ENCODE measurements at places on chromosomes 1 and 21. TPM values are rescaled to one million over a fixed set of nuclear protein-coding genes. Genes with fewer than 3 reads are reported as not detected.

GRCh38 chr1:98797506-98797905 is 136.0 kb downstream of the SNX7 start:
- H3K36me3 ChIP-seq = no peaks in the 10 kb centered on the region
- no peak overlapping the region for H3K27ac ChIP-seq
- no peaks in the 10 kb centered on the region for H3K27me3 ChIP-seq
- no peak for DNase-seq

GRCh38 chr21:41216486-41216885 is 48.5 kb downstream of the BACE2 start:
- no peak overlapping the region for H3K27ac ChIP-seq
- peaks cover 4% of the 10 kb centered on the region for H3K4me1 ChIP-seq

GRCh38 chr21:31173881-31174555 is 135.7 kb upstream of the KRTAP19-8 start:
- no peaks in the 10 kb centered on the region for H3K36me3 ChIP-seq
- H3K27me3 ChIP-seq = no peaks in the 10 kb centered on the region
- no peak overlapping the region for H3K4me3 ChIP-seq
- no peak overlapping the region for H3K27ac ChIP-seq

Gene RHBDL2
- total RNA-seq = not detected

GRCh38 chr1:201990427-201990826 is 8.0 kb downstream of the RNPEP start:
- no peak overlapping the region for H3K27ac ChIP-seq
- no peaks in the 10 kb centered on the region for H3K27me3 ChIP-seq
- no peak for DNase-seq

Gene PTCH2
- total RNA-seq = 0.89 TPM

- H3K4me3 ChIP-seq = no peak overlapping the region
- H3K4me1 ChIP-seq = no peaks in the 10 kb centered on the region
- H3K27me3 ChIP-seq = no peaks in the 10 kb centered on the region
- H3K27ac ChIP-seq = no peak overlapping the region
- DNase-seq = peak; percentile 65
- no peaks in the 10 kb centered on the region for H3K36me3 ChIP-seq
Observed at GRCh38 chr1:61757950-61758349, 15.7 kb downstream of the PATJ start.

Gene OR14K1
- total RNA-seq = not detected

DNA sequence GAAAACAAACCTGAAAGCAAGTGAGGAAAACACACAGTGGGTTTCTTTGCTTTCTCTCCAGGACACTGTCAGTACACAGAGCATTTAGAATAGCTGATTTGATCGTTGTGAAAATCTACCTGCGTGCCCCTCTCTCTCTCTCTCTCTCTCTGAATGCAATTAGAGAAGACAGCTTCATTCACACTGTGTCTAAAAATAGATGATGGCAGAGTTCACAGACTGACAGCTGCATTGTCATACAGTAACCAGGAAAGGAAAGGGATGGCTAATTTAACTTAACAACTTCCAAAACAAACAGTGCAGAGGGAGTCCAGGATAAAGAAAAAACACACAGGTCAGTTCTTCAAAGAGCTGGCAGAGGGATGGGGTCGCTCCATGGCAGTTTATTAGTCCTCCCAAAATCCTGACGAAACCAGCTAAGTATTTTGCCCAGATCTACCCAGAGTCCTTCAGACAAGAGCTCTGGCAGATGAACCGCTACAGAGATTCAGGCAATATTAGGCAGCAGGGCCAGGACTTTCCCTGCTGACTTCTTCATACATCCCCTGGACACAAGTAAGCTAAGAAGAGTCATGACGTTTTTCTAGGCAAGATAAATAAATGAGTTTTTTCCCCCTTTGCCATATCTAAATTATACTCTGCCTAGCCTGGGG is 58.9 kb downstream of the WLS start:
- H3K27me3 ChIP-seq = no peaks in the 10 kb centered on the region
- DNase-seq = peak; percentile 78
- H3K4me3 ChIP-seq = peak overlapping the region; percentile 46
- H3K27ac ChIP-seq = peak overlapping the region; percentile 93
- H3K4me1 ChIP-seq = peaks cover 62% of the 10 kb centered on the region

GRCh38 chr1:166017395-166017794 is 149.4 kb downstream of the FAM78B start:
- H3K27me3 ChIP-seq = no peaks in the 10 kb centered on the region
- H3K4me1 ChIP-seq = no peaks in the 10 kb centered on the region
- no peak overlapping the region for H3K4me3 ChIP-seq
- no peak for DNase-seq
- no peaks in the 10 kb centered on the region for H3K36me3 ChIP-seq
- no peak overlapping the region for H3K27ac ChIP-seq

Gene YTHDF2
- 91.3 TPM for total RNA-seq

DNA sequence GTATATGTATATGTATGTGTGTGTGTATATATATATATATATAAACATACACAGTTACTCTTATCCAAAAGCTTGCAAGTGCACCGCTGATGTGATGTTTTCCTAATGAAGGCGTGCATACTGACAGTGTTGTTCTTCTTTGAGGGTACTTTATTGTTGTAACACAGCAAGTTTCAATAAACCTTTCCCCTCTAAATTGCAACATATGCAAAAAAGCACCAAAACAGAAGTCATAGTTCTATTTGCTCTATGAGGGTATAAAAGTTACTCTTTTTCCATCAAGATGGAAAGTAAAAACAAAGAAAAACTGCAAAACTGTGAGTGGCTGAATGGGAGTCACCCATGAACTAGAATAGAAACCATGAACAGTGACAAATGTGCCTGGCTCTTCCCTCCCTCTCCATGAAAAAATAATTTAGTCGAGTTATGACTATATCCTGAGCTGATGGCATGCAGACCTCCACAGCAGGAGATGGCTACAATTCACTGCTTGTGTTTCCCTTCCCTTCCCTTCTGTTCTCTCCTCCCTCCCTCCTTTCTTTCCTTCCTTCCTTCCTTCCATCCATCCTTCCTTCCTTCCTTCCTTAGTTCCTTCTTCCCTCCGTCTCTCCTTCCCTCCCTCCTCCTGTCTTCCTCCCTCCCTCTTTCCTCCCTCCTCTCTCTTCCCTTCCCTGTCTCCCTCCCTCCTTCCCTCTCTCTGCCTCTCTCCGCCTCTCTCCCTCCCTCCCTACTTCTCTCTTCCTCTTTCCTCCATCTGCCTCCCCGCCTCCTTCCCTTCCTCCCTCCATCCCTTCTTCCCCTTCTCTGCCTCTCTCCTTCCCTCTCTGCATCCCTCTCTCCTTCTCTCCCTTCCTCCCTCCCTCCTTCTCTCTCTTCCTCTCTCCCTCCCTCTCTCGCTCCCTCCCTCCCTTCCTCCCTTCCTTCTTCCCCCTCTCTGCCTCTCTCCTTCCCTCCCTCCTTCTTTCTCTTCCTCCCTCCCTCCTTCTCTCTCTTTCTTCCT is 220.7 kb upstream of the POU3F1 start:
- H3K4me1 ChIP-seq = no peaks in the 10 kb centered on the region
- DNase-seq = no peak
- no peak overlapping the region for H3K4me3 ChIP-seq

Gene LIPI
- not detected for total RNA-seq

DNA sequence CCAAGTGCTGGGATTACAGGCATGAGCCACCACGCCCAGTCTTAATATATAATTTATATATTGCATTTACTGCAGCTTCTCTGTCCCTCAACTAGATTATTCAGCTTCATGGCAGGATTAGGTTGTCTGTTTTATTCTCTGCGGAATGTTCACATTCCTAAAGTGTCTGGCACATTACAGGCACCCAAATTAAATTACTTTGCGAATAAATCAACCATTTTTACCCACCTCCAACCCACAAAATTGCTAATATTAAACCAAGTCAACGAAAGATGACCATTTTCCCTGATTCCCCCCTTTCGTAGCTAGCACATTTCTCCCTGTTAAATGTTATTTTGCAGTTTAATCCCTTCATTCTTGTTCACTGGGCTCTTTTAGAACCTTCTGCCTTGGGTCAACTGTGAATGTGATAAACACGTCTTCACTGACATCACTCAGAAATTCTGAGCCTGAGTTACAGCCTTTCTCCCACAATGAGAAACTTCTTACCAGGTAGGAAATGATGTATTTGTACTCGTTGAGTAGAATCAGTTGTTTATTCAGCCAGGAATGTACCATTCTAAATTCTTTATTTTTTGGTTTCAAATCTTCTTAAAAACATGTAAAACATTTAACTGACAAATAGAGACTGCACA is 35.9 kb downstream of the THAP3 start:
- H3K4me1 ChIP-seq = no peaks in the 10 kb centered on the region
- H3K27me3 ChIP-seq = no peaks in the 10 kb centered on the region
- H3K4me3 ChIP-seq = no peak overlapping the region
- H3K27ac ChIP-seq = no peak overlapping the region

Gene PPIAL4G
- total RNA-seq = not detected

DNA sequence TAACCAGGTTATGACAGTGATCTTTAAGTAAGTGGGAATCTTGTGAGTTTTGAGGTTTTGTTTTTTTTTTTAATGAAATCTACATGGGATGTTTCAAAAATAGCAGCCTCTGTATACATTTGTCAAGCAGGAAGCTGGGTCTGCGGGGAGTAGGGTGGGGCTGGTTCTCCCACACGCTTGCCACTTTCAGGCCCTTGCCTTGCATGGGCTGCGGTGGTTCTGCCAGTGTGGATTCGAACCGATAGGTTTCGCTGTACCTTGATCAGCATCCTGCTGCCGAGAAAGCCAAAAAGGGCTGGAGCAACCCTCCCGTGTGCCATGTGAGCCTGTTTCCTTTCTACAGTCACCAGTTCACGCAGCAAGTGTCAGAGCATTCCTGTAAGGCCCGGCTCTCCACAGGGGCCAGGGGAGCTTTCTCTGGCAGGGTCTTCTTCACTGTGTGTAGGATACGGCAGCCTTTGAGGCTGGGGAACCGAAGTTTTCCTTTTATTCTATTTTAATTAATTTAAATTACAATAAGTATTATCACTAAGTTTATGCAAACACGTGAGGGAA is 79.2 kb upstream of the SAMD11 start:
- no peak overlapping the region for H3K4me3 ChIP-seq
- H3K27me3 ChIP-seq = no peaks in the 10 kb centered on the region
- H3K4me1 ChIP-seq = no peaks in the 10 kb centered on the region
- DNase-seq = no peak

DNA sequence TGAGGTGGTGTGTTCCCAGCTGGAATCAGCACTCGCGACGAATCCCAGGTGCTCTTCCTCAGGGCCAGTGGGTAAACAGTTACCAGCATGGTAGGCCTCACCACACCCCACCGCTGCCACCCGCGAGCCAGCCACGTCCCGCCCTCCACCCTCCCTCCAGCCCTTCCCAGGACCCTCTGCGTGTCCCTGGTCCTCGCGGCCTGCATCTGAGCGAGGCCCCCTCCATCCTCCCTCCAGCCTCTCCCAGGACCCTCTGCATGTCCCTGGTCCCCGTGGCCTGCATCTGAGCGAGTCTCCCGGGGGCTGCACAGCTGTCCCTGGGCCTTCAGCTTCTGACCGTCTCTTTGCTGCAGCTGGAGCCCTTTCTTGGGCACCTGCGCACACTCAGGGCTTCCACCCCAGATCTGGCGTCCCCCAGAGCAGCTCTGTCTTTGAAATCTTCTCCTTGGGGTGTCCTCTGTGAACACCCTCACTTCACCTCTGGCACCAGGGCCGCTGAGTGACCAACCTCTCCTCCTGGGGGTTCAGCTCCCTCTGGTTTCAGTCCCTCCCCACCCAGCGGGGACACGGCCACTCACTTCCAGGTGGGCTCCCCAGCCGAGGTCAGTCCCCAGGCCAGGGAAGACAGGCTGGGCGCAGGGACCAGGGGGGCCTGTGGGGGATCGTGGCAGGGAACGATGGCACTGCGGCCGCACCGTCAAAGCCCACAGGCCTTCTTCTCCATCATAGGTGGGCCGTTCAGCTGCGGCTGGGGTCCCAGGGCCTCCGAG is 57.8 kb upstream of the COL6A2 start:
- H3K4me1 ChIP-seq = peaks cover 20% of the 10 kb centered on the region
- no peak for DNase-seq
- H3K4me3 ChIP-seq = no peak overlapping the region
- H3K36me3 ChIP-seq = no peaks in the 10 kb centered on the region
- no peaks in the 10 kb centered on the region for H3K27me3 ChIP-seq

Gene MROH7
- total RNA-seq = not detected

GRCh38 chr1:60589916-60590315 is 492.4 kb upstream of the NFIA start:
- H3K27ac ChIP-seq = no peak overlapping the region
- H3K4me1 ChIP-seq = no peaks in the 10 kb centered on the region
- H3K27me3 ChIP-seq = no peaks in the 10 kb centered on the region
- H3K36me3 ChIP-seq = no peaks in the 10 kb centered on the region

- H3K4me1 ChIP-seq = no peaks in the 10 kb centered on the region
- DNase-seq = no peak
- no peak overlapping the region for H3K4me3 ChIP-seq
- H3K36me3 ChIP-seq = no peaks in the 10 kb centered on the region
- H3K27ac ChIP-seq = no peak overlapping the region
Observed at GRCh38 chr1:38361566-38361965, 315.0 kb upstream of the POU3F1 start.

Gene RHCE
- 0.75 TPM for total RNA-seq

Gene ARPC5
- total RNA-seq = 180 TPM

Gene KRTAP12-3
- total RNA-seq = not detected

GRCh38 chr1:247273013-247273412 is 17.1 kb downstream of the VN1R5 start:
- DNase-seq = no peak
- no peak overlapping the region for H3K4me3 ChIP-seq
- H3K4me1 ChIP-seq = no peaks in the 10 kb centered on the region

DNA sequence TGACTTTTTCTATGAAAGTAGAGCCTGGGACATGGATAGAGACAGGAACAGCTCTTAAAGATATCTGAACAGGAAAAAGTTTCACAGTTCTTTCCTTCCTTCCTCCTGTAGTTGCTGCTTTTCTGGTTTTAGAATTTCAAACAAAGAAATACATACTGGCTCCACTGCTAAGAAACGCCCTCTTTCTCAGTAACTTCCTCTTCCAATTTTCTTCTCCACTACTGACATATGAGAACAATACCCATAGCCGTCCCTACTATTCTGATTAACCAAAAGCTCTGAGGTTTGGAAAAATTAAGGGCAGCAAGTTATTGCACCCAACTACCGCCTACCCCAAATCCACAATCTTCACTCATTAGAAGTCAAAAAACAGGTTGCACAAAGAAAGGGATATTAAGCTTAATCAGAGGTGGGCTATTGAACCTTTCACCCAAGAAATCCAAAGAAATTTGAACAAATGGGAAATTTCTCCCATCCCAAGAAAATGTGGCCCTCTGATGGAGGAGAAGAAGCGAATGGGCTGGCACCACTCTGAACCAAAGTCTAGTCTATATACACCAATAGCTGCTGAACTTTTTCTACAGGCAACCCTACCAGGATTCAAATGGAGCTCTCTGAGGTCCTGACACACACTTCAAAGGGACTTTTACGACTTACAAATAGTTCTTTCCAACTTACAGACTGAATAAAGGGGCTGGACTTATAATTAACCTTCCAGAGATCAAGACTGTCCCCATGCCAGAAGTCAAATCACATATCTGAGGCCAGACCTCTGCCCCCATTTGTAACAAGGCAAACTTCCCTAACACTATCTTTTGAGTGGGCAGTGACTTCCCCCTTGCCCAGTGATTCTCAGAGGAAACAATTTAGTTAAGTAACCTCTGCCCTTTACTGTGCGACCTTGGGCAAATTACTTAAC is 1.7 kb downstream of the WASF2 start:
- peak overlapping the region; percentile 99 for H3K4me3 ChIP-seq
- H3K27me3 ChIP-seq = no peaks in the 10 kb centered on the region
- peak overlapping the region; percentile 5 for H3K27ac ChIP-seq
- peaks cover 10% of the 10 kb centered on the region for H3K4me1 ChIP-seq
